T-cell (primary cell): ENCODE measurements at places on chromosomes 12 and 14. TPM values are rescaled to one million over a fixed set of nuclear protein-coding genes. Genes with fewer than 3 reads are reported as not detected.
A peak's percentile ranks its signal among the peaks of the same experiment; 100 is the strongest.

GRCh38 chr12:51417826-51418225 is 6.8 kb upstream of the SLC4A8 start:
- H3K27ac ChIP-seq = no peak overlapping the region
- DNase-seq = no peak
- H3K27me3 ChIP-seq = no peaks in the 10 kb centered on the region
- H3K36me3 ChIP-seq = no peaks in the 10 kb centered on the region
- no peak overlapping the region for H3K4me3 ChIP-seq
- no peaks in the 10 kb centered on the region for H3K4me1 ChIP-seq

DNA sequence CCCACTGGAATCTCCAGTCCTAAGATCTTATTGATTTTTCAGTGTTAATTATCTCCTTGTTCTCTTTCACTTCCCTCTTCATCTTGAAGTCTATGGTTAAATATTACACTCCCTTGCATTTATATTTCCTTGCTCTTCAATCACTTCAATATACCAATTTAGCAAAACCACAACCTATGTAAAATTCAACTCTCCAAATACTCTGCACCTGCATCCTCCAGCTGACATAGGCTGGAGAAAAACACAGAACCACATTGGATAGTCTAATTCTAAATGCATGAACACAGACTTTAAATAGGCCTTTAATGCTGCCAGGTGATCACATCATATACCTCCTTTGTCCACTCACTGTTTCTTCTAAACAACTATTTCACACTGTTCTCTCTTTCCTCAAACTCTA is 253.8 kb upstream of the GARIN6 start:
- H3K4me1 ChIP-seq = no peaks in the 10 kb centered on the region
- no peak for DNase-seq
- H3K27ac ChIP-seq = no peak overlapping the region
- H3K4me3 ChIP-seq = no peak overlapping the region

DNA sequence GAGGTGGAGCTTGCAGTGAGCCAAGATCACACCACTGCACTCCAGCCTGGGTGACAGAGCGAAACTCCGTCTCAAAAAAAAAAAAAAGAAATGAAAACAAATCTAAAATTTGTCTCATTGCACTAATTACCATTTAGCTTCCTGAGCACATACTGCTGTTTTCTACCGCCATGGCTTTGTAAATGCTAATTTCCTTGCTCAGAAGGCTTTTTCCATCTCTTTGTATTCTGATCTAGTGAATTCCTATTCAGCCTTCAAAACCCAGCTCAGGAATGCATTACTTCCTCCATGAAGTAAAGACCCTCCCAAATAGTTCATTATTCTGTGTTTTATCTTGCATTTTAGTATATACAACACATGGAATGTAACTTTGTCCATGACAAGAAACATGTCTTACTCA is 33.6 kb downstream of the CEP83 start:
- no peak overlapping the region for H3K4me3 ChIP-seq
- no peak overlapping the region for H3K27ac ChIP-seq
- no peaks in the 10 kb centered on the region for H3K4me1 ChIP-seq
- DNase-seq = no peak

DNA sequence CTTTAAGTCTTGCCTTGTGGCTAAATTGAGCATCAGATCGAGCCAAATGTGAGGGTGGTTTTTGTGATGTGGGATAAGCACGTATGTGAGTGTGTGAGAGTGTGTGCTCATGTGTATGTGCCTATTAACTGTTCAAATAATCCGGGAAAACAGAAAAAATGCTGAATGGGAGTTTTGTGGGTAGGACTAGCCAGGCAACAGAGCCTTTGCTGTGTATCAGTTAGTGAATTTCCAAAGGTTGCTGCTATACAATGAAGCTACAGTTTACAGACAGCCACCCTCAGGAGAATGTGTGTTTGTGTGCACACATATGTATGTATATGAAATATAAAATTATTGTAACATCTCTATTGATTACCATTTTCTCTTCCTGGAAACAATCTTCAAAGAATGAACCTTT is 154.0 kb downstream of the SOX5 start:
- no peaks in the 10 kb centered on the region for H3K4me1 ChIP-seq
- no peak for DNase-seq
- H3K27ac ChIP-seq = no peak overlapping the region
- no peak overlapping the region for H3K4me3 ChIP-seq
- no peaks in the 10 kb centered on the region for H3K27me3 ChIP-seq
- H3K36me3 ChIP-seq = no peaks in the 10 kb centered on the region

DNA sequence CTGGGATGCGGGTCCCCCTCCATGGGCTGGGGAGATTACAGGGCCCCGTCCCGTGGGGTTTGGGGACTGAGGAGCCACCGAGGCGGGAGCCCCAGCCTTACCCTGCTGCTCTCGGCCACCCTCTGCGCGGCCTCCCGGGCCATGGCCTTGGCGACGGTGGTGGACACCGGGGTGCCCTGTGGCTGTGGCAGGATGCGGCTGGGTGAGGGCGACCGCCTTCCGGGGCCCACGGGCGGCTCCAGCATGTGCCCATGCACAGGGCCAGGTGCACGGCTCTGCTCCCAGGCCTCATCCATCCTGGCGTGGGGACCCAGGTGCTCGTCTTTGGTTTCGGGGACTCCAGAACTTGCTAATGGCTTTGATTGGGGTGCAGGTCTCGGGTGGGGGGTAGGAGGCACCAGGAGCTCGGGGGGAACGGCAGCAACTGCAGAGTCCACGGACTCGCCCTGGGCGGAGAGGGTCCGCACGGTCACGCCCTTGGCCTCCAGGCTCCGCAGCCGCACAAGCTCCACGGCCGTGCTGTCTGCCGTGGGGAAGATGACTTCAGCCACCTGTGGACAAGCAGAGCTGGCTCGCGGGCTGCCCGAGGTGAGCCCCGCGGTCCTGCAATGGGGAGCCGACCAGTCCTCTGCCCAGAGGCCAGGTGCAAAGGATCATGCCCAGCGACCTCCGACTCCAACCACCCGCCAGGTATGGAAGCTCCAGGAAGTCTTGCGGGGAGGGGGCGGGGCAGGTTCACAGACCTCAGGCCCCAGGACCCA is 99.2 kb downstream of the PIWIL1 start:
- no peaks in the 10 kb centered on the region for H3K27me3 ChIP-seq
- H3K4me1 ChIP-seq = no peaks in the 10 kb centered on the region
- H3K4me3 ChIP-seq = no peak overlapping the region
- no peak for DNase-seq
- no peaks in the 10 kb centered on the region for H3K36me3 ChIP-seq

DNA sequence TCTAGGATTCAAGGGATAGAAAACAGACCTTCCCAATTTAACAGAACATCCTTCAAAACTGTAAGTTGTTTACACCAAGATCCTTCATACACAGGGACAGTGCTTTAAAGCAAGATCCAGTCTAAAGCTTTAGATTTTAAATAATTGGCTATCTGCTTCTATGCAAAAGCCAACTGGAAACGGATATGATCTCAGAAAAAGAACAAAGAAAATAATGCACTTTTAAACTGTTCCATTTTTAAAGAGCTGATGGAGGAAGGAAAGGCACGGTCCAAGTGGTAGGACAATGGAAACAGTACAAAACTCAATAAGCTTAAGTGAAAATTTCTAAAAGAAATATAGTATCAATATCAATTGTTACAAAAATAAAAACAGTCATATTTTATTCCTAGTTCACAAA is 27.7 kb downstream of the LRP6 start:
- H3K4me3 ChIP-seq = no peak overlapping the region
- H3K27ac ChIP-seq = no peak overlapping the region
- H3K4me1 ChIP-seq = no peaks in the 10 kb centered on the region

DNA sequence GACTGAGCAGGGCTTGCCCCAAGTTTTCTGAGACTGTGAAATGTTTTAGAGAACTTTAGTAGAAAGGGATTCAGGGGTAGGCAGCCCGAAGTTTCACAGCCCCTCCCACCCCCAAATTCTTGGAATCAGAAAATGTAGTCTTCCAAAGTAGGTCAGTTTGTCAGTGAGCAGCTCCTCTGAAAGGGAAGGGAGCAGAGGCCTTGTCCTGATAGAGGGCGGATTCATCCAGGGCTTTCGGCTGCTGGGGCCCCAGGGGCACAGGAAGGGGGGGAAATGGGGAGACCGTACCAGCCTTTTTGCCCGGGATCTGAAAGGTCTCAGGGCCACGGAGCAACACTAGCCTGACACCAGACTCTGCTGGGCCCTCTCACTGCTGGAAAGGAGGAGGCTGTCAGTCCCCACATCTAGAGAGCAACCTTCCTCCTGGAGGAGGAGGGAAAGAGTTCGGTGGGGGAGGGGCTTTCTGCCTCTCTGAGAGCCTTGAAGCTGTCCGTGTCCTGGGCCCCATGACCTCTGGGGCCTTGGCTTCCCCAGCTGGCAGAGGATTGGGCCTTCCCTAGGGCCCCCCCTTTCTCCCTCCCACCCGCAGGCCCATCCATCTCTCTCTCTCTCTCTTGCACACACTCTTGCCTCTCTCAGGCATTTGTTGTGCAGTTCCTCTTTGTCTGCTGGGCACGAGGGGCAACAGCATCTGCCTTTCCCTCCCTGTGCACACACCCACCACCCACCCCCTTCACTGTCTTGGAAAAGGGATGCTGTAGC is at the start of gene IKZF4:
Gene IKZF4, plus strand, starts transcription at position 621 of the 762 bp plus-strand sequence. CDS start 451 bp downstream, outside the sequence.
- peak within 1 kb of the TSS; percentile 74 for H3K4me3 ChIP-seq
- peak within 1 kb of the TSS; percentile 22 for H3K27ac ChIP-seq
- no peaks in the 10 kb centered on the region for H3K27me3 ChIP-seq
- peaks cover 7% of the 10 kb centered on the region for H3K36me3 ChIP-seq

DNA sequence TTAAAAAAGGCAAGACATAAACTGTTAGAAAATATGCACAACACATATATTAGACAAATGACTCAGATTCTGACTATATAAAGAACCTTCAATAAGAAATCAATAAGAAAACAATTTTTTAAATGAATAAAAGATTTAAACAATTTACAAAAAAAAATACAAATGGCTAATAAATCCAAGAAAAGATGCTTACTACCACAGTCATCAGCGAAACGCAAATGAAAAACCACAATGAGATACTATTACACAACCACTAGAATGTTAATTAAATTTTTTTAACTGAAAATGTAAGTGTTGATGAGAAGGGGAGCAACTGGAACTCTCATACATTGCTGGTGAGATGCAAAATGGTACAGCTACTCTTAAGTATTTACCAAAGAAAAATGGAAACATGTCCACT is 24.4 kb downstream of the OSBPL8 start:
- no peak overlapping the region for H3K4me3 ChIP-seq
- H3K27ac ChIP-seq = no peak overlapping the region
- H3K27me3 ChIP-seq = no peaks in the 10 kb centered on the region
- H3K36me3 ChIP-seq = peaks cover 6% of the 10 kb centered on the region
- DNase-seq = no peak

GRCh38 chr12:92136965-92137721 is 8.5 kb downstream of the BTG1 start:
- H3K36me3 ChIP-seq = peaks cover 18% of the 10 kb centered on the region
- H3K4me1 ChIP-seq = peaks cover 69% of the 10 kb centered on the region
- peak overlapping the region; percentile 91 for H3K27ac ChIP-seq

DNA sequence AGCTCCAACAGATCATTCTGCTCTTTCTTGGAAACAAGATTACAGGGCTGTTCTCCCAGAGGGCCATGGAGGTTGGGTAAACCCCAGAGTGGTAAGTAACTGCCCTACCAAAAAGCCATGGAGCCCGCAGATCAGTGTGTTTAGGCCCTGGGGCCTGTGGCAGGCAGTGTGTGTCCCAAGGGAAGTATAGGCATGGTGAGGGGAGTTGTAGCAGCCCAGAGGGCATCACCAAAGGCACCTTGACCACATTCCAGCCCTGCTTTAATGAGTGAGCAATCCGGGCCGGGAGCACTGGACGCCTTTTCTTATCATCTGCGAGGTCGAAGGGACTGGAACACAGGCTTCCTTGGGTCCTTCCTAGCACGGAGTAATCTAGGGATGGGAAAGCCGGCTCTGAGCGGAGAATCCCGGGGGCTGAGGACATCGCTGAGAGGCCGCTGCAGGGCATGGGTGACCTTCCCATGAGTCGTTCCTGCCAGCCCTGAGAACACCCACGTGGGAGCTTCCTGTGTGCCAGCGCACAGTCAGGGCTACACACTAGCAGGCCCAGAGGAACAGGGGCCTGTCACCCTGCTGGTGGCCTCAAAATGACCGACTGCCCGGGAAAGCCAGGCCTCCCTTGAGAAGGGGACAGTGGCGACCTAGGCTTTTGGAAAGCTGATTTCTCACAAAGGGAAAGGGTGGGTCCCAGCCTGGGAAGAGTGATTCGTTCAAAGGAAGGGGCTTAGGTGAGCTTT is 91.3 kb downstream of the NINJ2 start:
- peaks cover 44% of the 10 kb centered on the region for H3K4me1 ChIP-seq
- H3K4me3 ChIP-seq = no peak overlapping the region
- no peak overlapping the region for H3K27ac ChIP-seq
- no peaks in the 10 kb centered on the region for H3K36me3 ChIP-seq
- no peak for DNase-seq
- H3K27me3 ChIP-seq = no peaks in the 10 kb centered on the region

DNA sequence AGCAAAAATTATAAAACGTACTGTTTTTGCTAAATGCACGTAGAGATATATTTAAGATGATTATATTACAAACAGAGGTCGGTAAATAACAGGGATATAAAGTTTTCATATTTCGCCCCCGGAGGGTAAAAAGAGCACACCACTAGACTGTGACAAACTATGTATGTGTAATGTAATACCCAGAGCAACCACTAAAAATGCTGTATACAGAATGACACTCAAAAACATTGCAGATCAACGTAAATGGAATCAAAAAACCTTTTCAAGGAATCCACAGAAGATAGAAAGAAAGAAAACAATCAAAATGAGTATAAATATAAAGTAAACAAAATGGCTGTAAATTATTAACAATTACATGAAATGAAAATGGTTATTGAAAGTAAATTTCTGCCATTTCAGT is 37.6 kb upstream of the PRB4 start:
- no peak overlapping the region for H3K4me3 ChIP-seq
- H3K27me3 ChIP-seq = no peaks in the 10 kb centered on the region
- DNase-seq = no peak

DNA sequence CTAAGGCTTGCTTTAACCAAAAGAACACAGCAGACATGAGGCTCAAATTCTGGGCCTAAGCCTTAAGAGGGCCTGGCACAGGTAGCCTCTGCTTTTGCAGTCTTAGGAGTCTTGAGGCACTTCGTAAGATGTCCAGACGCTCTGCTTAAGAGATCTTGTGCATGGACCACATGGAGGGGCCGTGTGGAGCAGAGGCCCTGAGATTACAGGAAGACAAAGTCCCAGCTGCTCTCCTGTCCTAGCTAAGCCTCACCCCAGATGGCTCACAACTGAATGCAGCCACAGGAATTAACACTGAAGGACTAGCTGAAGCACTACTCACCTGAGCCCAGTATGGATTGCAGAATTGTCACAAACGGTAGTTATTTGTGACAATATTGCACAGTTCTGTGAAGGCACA is 446.0 kb downstream of the PDZRN4 start:
- H3K27ac ChIP-seq = no peak overlapping the region
- no peak for DNase-seq
- no peaks in the 10 kb centered on the region for H3K4me1 ChIP-seq
- H3K36me3 ChIP-seq = no peaks in the 10 kb centered on the region
- H3K4me3 ChIP-seq = no peak overlapping the region
- H3K27me3 ChIP-seq = no peaks in the 10 kb centered on the region

Gene MYF6
- total RNA-seq = not detected

Gene A2ML1
- not detected for total RNA-seq

Gene SLCO1B3
- total RNA-seq = not detected

Gene TMEM233
- not detected for total RNA-seq

Gene CARMIL3
- 0.38 TPM for total RNA-seq

Gene MYH7
- not detected for total RNA-seq

Gene NPAS3
- not detected for total RNA-seq

Gene INHBE
- 0.13 TPM for total RNA-seq
